MG63 (cell line): ENCODE measurements at places on chromosomes 6 and 20.

DNA sequence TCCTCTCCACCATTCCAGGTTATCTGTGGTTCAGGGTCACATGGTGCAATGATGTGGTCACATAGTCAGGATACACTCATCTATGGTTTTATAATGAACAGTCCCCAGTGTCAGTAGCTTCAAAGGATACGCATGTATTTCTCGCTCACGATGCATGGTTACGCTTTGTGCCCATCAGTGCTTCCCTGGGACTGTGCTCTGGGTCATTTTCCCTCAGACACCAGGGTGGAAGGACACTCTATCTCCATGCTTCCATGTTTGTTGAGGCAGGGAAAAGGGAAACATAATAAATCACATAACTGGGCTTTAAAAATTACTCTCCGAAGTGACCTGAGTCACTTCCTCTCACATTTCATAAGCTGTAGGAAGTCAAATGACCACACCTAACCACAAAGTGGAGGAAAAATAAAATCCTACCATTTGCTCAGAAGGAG is 394.8 kb upstream of the NOX3 start:
- no peak for DNase-seq

DNA sequence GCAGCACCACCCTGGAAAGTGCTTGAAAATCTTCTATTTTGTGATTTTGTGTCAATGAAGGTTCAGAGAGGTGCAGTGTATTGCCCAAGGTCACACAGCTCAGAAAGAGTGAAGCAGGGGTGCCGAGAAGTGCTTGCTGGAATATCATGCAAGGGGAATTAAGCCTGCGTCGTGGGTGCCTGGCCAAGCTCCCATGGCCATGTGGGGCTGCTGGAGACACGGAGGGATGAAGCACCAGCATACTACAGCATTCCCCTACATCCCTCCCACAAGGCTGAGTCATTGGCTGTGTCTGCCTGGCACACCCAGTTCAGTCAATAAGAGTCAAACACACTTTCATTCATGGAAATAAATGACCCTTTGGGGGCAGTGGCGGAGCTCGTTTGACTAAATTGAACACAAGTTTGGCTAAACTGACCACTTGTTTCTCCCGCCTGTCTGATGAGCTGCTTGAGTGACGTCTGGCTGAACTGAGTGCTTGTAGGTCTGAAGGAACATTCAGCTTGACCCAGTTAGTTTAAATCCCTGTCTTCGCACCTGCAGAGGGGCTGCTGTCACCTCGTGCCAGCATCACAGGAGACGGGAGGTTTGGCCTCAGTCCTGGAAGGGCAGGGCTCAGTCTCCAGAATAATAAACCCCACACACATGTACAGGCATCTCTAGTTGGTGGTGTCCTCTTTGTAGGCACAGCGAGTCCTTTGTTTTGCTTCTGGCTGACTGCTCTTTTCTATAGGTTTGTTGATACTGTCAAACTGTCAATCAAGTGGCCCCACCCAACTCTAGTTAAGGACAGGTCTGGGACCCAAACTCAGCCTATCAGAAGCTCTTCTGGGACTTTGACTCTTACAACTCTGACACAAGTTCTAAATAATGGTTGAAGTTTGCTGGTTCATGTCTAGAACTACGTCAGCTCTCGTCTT is 8.4 kb upstream of the TGM2 start:
- DNase-seq, result peak; percentile 98

DNA sequence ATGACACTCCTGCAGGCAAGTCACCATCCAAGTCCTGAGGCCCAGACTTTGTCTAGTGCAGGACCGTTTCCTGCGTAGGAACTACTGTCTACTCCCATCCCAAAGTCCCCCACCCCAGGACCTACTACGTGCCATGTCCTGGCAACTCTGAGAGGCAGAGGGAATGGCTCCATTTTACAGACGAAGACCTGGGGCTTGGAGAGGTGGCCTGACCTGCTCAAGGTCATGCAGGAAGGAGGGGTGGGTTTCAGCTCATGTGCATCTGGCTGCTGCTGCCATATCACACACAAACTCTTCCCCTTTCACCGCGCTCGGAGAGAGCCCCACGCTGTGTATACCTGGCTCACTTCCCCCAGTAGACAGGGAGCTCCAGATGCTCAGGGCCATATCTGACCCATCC is 1.2 kb upstream of the NOL4L start:
- DNase-seq, result no peak

GRCh38 chr6:55069132-55069781 is 105.1 kb upstream of the HCRTR2 start:
- DNase-seq, result no peak

DNA sequence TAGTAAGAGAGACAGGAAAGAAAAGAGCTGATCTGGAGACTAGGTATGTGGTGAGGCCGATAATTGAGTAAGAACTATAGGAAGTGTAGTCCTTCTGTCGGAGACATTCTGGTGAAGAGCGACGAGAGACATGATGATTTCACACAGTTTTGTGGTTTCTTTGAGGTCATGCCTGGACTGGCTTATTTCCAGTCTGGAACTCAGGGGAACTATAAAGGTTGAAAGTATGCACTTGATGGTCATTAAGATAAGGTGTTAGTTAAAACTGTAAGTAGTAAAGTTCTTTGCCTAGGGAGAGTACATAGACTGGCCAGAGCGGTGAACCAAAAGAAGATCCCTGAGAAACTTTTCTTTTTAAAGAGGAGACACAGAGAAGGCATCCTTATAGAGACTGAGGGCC is 68.8 kb downstream of the RFX6 start:
- DNase-seq, result no peak

- DNase-seq, result peak; percentile 69
Observed at GRCh38 chr20:21315138-21315537, 12.0 kb downstream of the XRN2 start.

- DNase-seq, result no peak
Observed at GRCh38 chr6:106875782-106876321, 98.7 kb downstream of the CD24 start.
